ENCODE measurements at places on chromosomes 7 and 10. TPM values are rescaled to one million over a fixed set of nuclear protein-coding genes. Genes with fewer than 3 reads are reported as not detected.

ZNF679 gene
- not detected for total RNA-seq

UBTD1 gene
- total RNA-seq, result 19.3 TPM

- DNase-seq, result no peak
These were observed 59.5 kb upstream of the NPTX2 start for GRCh38 chr7:98557538-98558031.

DNA sequence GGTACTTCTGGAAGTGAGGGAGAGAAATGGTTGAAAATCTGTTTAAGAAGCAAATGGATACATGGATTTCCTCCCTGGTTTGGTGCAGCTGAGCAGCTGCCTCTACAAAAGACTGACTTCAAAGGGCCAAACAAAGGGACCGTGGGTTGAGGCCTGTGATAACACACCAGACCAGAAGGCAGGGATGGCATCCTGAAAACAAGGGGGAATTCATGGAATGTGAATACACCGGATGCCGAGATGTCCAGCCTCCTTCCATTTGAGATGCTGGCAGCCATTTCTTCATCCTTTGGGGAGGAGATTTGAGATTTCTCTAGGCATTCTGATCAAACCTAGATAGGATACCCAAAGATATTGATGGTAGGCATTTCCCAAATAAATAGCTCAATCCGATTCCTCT, 36.9 kb downstream of the TAF3 start:
- DNase-seq, result no peak

DNA sequence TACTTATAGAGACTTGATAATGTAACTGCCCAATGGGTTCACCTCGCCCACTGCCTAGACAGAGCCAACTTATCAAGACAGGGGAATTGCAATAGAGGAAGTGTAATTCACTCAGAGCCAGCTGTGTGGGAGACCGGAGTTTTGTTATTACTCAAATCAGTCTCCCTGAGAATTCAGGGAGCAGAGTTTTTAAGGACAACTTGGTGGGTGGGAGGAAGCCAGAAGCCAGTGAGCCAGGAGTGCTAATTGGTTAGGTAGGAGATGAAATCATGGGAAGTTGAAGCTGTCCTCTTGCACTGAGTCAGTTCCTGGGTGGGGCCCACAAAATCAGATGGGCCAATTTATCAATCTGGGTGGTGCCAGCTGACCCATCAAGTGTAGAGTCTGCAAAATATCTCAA, 20.1 kb upstream of the C7orf33 start:
- DNase-seq, result no peak

PODXL gene
- 1.2 TPM for total RNA-seq

DNA sequence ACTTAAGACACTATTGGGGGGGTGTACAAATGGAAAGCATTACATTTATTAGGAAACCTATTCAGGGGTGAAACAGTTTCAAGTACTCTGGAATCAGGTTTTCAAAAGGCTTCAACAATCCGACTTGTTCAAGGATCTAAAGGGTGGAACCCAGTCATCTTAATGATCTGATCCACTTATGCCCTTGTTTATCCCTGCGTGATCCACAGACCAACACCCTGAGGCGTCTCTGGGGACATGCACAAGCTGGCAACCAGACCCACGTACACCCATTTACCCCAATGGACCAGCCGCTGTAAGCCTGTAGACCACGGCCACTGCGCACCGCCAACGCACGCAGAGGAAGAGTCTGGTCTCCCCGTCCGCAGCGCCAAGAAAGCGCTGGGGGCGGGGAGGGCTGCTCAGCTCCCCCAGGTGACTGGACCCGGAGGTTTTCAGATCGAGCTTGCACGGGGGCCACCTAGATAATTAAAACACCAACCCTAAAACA, 13.4 kb downstream of the HNRNPF start:
- no peak for DNase-seq

GRCh38 chr10:119518176-119518575, 24.3 kb downstream of the RGS10 start:
- no peak for DNase-seq

DNA sequence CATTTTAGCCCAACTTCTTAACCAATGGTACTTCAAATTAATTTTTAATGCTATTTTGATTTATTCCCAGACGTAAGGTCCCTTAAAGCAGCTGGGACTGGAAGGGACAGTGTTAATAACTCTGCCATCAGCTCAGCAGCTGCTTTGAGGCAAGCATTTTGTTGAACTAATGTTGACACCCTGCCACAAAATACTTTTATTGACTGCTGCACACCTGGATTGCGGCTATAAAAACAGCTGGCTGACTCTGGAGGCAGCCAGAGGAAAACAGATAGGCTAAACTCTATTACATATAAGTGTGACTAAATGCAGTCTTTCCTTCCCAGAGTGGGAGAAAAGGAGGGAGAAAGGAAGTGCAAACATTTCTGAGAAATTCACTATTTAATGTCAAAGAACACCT, 77.6 kb downstream of the ETV1 start:
- no peak for DNase-seq

DNA sequence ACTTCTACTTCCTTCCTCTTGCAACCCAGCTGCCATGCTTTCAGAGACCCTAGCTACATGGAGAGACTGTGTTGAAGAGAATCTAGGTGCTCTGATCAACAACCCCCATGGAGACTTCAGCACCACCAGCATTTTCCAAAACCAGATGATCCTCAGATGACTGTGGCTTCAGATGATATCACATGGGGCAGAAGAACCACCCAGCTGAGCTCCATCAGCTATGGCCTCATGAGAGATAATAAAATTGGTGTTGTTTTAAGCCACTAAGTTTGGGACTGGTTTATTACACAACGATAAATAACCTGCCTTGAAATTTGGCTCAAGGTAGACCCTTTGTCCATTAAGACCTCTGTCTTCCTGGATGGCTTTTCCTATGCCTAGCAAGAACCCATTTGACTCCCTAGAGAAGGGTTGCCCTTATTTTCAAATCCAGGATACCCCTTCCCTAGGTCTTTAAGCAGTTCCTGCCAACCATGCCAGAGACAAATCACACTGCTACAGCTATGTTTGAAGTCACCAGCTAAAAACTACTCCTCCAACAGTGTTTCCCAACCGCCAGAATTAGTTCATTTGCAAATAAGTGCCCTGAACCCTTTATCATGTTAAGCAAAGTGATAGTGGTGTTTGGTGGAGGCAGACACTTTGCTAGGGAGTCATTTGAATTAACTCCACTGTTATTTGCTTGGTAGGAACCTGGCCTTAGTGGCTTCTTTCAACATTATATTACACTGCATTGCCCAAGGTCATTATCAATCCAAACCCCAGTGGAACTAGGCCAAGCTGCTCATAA, 136.9 kb upstream of the PALS2 start:
- no peak for DNase-seq

- DNase-seq, result no peak
These were observed 183.6 kb downstream of the PFKFB3 start for GRCh38 chr10:6386346-6386745.

SSC4D gene
- total RNA-seq, result not detected

- DNase-seq, result no peak
These were observed 32.8 kb downstream of the ADRA2A start for GRCh38 chr10:111109501-111110242.

DNA sequence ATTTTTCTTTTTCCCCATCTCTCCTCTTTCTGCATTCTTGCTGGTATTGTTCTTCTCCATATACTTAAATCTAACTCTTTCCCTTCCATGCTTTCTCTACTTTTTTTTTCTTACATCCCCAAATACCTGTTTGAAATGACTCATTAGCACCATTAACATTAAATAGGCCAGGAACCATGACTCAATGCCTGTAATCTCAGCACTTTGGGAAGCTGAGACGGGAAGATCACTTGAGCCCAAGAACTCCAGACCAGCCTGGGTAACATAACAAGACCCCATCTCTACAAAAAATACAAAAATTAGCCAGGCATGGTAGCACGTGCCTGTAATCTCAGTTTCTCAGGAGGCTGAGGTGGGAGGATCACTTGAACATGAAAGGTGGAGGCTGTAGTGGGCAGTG, 1026.8 kb downstream of the GATA3 start:
- no peak for DNase-seq

SPAM1 gene
- not detected for total RNA-seq

RNF133 gene
- total RNA-seq, result not detected

LIPN gene
- 0.10 TPM for total RNA-seq

CALML3 gene
- not detected for total RNA-seq

PRR15 gene
- not detected for total RNA-seq

DNA sequence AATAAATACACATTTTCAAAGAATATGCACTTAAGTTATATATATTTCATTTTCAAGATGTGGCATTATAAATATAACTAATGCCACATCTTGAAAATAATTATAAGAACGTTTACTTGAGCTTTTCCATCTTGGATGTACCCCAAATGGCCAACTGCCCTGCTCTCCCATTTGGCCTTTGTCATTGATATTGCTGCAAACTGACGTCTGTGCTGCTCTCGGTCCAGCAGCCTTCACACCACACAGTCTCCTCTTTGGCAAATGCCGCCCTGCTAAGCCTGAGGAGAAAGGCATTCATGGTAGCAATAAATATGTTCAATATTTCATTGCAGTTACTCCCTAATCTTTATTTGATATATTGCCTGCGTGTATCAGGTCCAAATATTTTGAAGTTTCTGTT, 384.6 kb upstream of the ADARB2 start:
- DNase-seq, result no peak

- peak; percentile 59 for DNase-seq
These were observed 97.5 kb upstream of the PRSS58 start for GRCh38 chr7:142355328-142355727.

HYAL4 gene
- total RNA-seq, result not detected

GRCh38 chr7:112959276-112959675, 127.4 kb downstream of the GPR85 start:
- no peak for DNase-seq

GRCh38 chr10:1149793-1150637, 93.8 kb downstream of the WDR37 start:
- no peak for DNase-seq

AFAP1L2 gene
- total RNA-seq, result 3.8 TPM

GRCh38 chr7:303884-304573, 14.1 kb downstream of the FOXL3 start:
- no peak for DNase-seq

- peak; percentile 91 for DNase-seq
These were observed 11.8 kb upstream of the ACSL5 start for GRCh38 chr10:112361951-112362751.

- DNase-seq, result no peak
These were observed 39.9 kb upstream of the AGK start for GRCh38 chr7:141511316-141511675.

GRCh38 chr10:125093974-125094705, 66.2 kb downstream of the CTBP2 start:
- DNase-seq, result no peak

DNA sequence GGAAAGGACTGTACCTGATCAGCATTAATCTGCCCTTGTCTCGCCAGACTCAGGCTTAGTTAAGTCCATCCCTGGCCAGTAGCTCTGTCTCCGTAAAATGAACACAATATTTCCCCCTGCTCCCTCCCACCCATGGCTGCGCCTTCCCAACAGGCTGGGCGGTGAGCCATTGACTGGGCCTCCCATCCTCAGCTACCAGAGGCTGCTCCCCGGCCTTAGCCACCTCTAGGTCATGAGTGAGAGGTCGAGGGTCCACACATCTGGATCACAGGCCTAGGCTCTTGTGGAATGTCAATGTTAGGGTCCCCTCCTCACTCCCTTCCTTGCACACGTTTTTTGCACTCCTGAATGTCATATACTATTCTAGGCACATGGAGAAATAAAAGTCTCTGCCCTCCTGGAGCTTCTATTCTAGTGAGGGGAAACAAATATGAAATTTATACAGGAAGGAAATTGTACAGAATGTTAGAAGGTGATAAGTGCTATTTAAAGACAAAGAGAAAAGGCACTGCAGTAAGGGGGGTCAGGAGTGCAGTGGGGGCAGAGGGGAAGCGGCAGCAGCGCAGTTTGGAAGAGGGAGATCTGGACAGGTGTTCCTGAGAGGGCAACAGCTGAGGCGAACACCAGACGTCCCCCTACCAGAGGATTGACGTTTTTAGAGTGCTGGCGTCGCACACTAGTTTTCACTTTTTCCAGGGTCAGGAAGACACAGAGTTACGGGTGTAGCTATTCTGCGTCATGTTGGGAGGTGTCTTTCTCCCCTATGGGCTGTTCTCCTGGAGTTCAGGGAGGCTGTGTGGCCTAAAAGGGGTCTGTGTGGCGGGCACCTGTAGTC, 17.2 kb upstream of the EIF5AL1 start:
- no peak for DNase-seq

CHRM2 gene
- total RNA-seq, result not detected

GRID2IP gene
- not detected for total RNA-seq

GRCh38 chr7:1942941-1943289, 272.8 kb downstream of the ELFN1 start:
- DNase-seq, result no peak

GRCh38 chr7:49845626-49846025, 72.2 kb downstream of the VWC2 start:
- no peak for DNase-seq

DNA sequence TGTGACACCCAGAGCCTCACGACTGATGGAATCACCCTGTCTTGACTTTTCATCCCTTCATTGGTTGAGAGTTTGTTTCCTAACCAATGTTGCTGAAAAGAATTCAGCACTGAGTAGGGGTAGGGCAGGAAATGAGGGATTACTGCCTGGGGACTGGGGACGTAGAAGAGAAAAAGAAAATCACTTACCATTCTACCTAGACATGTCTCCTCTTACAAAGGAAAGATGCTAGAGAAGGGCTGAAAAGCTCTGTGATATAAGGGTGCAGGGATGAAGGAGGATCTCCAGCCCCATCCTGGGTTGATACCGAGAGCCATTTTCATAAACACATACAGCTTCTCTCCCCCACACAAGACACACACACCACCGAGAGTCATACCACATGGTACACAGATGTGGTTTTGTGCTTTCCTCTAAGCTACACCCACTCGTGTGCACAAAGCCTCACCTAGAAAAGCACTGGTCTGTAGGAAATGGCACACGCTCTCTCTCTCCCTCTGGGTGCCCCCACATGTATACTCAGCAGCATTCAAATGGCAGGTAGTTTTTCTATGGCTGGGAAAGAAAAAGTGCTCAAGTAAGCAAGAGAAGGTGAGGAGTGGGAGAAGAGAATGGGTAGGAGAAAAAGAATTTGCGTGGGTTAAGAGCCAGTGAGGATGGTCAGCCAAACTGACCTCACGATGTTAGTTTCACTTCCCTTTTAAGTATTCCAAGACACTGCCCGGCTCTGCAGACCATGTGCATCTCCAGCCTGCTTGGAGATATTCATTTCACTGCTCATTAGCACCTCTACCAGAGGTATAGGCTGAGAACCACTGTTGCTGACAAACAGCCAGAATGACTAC, 85.8 kb downstream of the CALD1 start:
- no peak for DNase-seq

DNA sequence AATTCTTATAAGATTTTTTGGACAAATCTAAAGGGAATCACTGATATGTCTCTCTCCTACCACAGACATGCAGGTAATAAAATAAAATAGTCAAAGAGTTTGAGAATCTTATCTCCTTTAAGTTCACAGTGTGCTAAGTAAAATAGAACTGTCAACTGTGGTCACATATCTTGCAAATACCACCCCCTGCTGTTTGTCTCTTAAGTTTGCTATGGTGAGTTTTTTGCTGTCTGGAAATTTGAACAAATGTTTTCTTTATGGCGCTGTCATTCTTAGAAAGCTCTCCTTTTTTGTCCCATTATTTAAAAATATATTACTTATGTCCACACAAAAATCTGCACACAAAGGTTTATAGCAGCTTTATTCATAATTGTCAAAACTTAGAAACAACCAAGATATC, 19.6 kb downstream of the GIMAP5 start:
- DNase-seq, result no peak

Measured in MG63 (cell line).